ENCODE measurements at places on chromosomes 7 and 10. TPM values are rescaled to one million over a fixed set of nuclear protein-coding genes. Genes with fewer than 3 reads are reported as not detected.

Gene MYO1G
- 19.7 TPM for total RNA-seq

GRCh38 chr10:103055105-103055504 lies 137.0 kb downstream of the CNNM2 start:
- DNase-seq: no peak
- no peak overlapping the region for H3K27ac ChIP-seq
- no peak overlapping the region for H3K4me3 ChIP-seq
- peaks cover 8% of the 10 kb centered on the region for H3K4me1 ChIP-seq
- H3K27me3 ChIP-seq: no peaks in the 10 kb centered on the region
- peaks cover 5% of the 10 kb centered on the region for H3K36me3 ChIP-seq

Gene MICU1
- total RNA-seq: 42.6 TPM

GRCh38 chr10:43904301-43904700 lies 255.6 kb upstream of the ZNF32 start:
- no peak overlapping the region for H3K4me3 ChIP-seq
- H3K27me3 ChIP-seq: no peaks in the 10 kb centered on the region
- H3K4me1 ChIP-seq: no peaks in the 10 kb centered on the region
- DNase-seq: no peak
- H3K27ac ChIP-seq: no peak overlapping the region

GRCh38 chr10:77715088-77715487 lies 77.5 kb upstream of the KCNMA1 start:
- H3K4me1 ChIP-seq: peaks cover 11% of the 10 kb centered on the region
- H3K4me3 ChIP-seq: no peak overlapping the region
- no peak overlapping the region for H3K27ac ChIP-seq
- no peaks in the 10 kb centered on the region for H3K36me3 ChIP-seq
- DNase-seq: no peak

- peaks cover 7% of the 10 kb centered on the region for H3K4me1 ChIP-seq
- no peak overlapping the region for H3K4me3 ChIP-seq
- H3K36me3 ChIP-seq: peaks cover 1% of the 10 kb centered on the region
- DNase-seq: no peak
- H3K27ac ChIP-seq: no peak overlapping the region
Measured at GRCh38 chr7:98200364-98200763, 10.9 kb upstream of the BHLHA15 start.

- no peak overlapping the region for H3K4me3 ChIP-seq
- no peaks in the 10 kb centered on the region for H3K27me3 ChIP-seq
- H3K4me1 ChIP-seq: no peaks in the 10 kb centered on the region
- H3K36me3 ChIP-seq: no peaks in the 10 kb centered on the region
Measured at GRCh38 chr7:74418538-74418937, 35.2 kb upstream of the GTF2IRD1 start.

DNA sequence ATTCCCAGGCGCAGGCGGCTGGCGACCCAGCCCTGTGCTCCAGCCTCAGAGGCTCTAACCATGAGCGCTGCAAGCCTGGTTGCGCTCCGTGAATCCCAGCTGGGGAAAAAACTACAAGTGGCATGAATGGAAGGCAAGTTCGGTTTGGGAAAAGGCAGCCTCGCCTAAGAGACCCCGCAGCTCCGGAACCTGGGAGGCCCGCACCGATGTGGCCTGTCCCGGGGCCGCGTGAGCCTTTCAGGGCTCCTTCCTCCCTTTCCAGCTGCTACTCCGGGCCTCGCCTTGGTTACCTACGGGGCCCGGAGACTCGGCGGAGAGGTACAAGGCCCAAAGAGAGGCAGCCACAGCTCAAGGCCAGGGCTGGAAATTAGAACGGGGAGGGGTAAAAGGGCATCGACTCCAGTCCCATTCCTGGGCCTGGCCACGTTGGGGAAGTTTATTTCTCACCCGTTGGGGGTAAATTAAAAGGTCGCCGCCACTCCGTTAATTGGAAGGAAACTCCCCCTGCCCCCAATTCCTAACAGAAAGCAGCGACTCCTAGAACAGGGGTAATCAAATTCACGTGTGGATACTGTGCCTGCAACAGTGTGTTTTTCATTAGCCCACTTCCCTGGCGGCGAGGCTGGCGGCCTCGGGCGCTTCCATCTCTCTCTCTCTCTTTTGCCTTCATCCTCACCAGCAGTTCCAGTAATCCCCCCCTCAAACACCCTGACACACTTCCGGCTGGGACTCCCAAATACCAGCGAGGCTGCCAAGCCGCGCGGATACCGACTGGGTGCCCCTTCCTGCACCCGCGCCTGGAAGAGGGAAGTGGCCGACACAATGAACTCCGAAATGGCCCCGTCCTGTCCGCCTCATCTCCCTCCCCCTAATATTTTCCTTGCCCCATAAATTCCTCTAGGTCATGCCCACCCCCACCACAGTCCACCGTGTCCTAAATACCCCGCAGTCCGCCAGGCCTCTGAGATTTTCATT lies 1.5 kb upstream of the HOXA9 start:
- peaks cover 28% of the 10 kb centered on the region for H3K4me1 ChIP-seq
- H3K4me3 ChIP-seq: no peak overlapping the region
- H3K36me3 ChIP-seq: no peaks in the 10 kb centered on the region
- H3K27me3 ChIP-seq: peaks cover 80% of the 10 kb centered on the region

GRCh38 chr10:98257961-98258360 lies 10.0 kb downstream of the LOXL4 start:
- no peak overlapping the region for H3K4me3 ChIP-seq
- H3K36me3 ChIP-seq: no peaks in the 10 kb centered on the region
- H3K27me3 ChIP-seq: no peaks in the 10 kb centered on the region
- DNase-seq: no peak
- no peak overlapping the region for H3K27ac ChIP-seq

GRCh38 chr7:113087071-113087998 lies 708 bp upstream of the GPR85 start:
- no peak overlapping the region for H3K27ac ChIP-seq
- no peak for DNase-seq
- H3K27me3 ChIP-seq: no peaks in the 10 kb centered on the region
- peaks cover 7% of the 10 kb centered on the region for H3K4me1 ChIP-seq
- H3K4me3 ChIP-seq: no peak overlapping the region

- H3K4me1 ChIP-seq: no peaks in the 10 kb centered on the region
- H3K27me3 ChIP-seq: no peaks in the 10 kb centered on the region
- no peak overlapping the region for H3K27ac ChIP-seq
- no peak for DNase-seq
Measured at GRCh38 chr10:1534820-1535219, 202.5 kb downstream of the ADARB2 start.

DNA sequence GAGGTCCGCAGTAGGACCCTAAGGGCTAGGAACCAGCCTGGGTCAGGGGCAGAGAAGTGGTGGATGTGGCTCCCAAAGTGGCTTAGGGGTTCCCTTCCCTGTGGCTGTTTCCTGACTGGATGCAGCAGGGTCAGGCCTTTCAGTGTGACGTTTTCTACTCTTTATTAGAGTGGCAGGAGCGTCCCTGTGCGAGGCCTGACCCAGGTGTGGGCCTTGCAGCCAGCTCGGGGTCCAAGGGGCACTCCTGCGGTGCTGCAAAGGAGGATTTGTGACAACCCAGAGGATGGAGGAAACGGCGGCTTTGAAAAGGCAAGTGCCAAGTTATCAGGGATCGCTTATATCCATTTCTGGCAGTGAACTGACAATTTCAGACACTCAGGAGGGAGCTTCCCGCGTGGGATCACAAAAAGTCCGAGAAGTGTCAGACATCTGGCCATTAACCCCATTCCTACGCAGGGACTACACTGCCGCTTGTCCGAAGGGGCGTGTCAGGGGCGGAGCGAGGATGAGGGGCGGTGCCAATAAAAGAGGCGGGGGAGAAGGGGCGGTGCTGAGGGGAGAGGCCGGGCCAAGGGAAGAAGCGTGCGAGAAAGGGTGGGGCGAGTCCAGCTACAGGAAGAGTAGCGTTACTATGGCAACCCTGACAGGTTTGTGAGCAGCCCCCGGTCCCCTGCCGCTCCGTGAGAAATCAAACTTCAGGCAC lies 98.8 kb upstream of the ZNF722 start:
- H3K36me3 ChIP-seq: no peaks in the 10 kb centered on the region
- H3K27me3 ChIP-seq: no peaks in the 10 kb centered on the region
- H3K4me1 ChIP-seq: no peaks in the 10 kb centered on the region
- peak overlapping the region; percentile 67 for H3K4me3 ChIP-seq
- peak overlapping the region; percentile 73 for H3K27ac ChIP-seq

GRCh38 chr7:69768986-69769595 lies 170.8 kb downstream of the AUTS2 start:
- H3K4me1 ChIP-seq: peaks cover 10% of the 10 kb centered on the region
- no peak overlapping the region for H3K27ac ChIP-seq
- H3K4me3 ChIP-seq: no peak overlapping the region
- no peak for DNase-seq
- no peaks in the 10 kb centered on the region for H3K36me3 ChIP-seq

GRCh38 chr7:129843365-129843898 lies 109.3 kb downstream of the UBE2H start:
- H3K36me3 ChIP-seq: no peaks in the 10 kb centered on the region
- H3K4me1 ChIP-seq: peaks cover 26% of the 10 kb centered on the region
- no peak overlapping the region for H3K4me3 ChIP-seq
- H3K27me3 ChIP-seq: no peaks in the 10 kb centered on the region
- no peak for DNase-seq

DNA sequence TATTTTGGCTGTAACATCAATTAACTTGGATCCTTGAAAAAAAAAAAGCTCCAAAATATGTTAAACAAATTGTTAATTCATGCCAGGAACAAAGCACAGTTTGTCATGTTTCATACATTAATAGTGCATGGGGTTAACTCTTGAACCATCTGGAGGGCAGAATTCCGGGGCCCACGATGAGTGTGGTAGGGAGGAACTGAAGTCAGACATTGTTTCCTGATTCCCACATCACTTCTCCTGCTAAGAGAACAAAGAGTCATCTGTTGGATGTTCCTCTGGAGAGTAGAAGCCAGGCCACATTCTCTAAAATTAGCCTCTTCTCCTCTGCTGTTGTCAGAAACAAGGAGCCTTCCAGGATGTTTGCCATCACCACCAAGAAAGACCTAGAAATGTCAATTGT lies 54.6 kb downstream of the TMEM178B start:
- no peak overlapping the region for H3K4me3 ChIP-seq
- no peaks in the 10 kb centered on the region for H3K36me3 ChIP-seq
- no peaks in the 10 kb centered on the region for H3K27me3 ChIP-seq
- H3K4me1 ChIP-seq: no peaks in the 10 kb centered on the region

Gene FAM221A
- total RNA-seq: 7.9 TPM

Gene AKR1C8
- total RNA-seq: not detected

- no peak overlapping the region for H3K4me3 ChIP-seq
- no peak overlapping the region for H3K27ac ChIP-seq
- H3K36me3 ChIP-seq: no peaks in the 10 kb centered on the region
- H3K27me3 ChIP-seq: no peaks in the 10 kb centered on the region
- DNase-seq: no peak
Measured at GRCh38 chr7:66054063-66054462, 21.6 kb upstream of the ASL start.

GRCh38 chr10:48937796-48938195 lies 1.8 kb downstream of the LRRC18 start:
- H3K27ac ChIP-seq: no peak overlapping the region
- no peaks in the 10 kb centered on the region for H3K4me1 ChIP-seq
- H3K36me3 ChIP-seq: no peaks in the 10 kb centered on the region

- no peak overlapping the region for H3K27ac ChIP-seq
- H3K4me3 ChIP-seq: no peak overlapping the region
- no peaks in the 10 kb centered on the region for H3K36me3 ChIP-seq
- no peaks in the 10 kb centered on the region for H3K4me1 ChIP-seq
- H3K27me3 ChIP-seq: no peaks in the 10 kb centered on the region
Measured at GRCh38 chr7:71349682-71350481, 217.9 kb downstream of the GALNT17 start.

- H3K27me3 ChIP-seq: no peaks in the 10 kb centered on the region
- no peak overlapping the region for H3K4me3 ChIP-seq
- H3K4me1 ChIP-seq: no peaks in the 10 kb centered on the region
- no peak overlapping the region for H3K27ac ChIP-seq
- no peaks in the 10 kb centered on the region for H3K36me3 ChIP-seq
- no peak for DNase-seq
Measured at GRCh38 chr7:117025891-117026290, 72.6 kb downstream of the ST7 start.

Gene ZNF22
- total RNA-seq: 18.0 TPM

DNA sequence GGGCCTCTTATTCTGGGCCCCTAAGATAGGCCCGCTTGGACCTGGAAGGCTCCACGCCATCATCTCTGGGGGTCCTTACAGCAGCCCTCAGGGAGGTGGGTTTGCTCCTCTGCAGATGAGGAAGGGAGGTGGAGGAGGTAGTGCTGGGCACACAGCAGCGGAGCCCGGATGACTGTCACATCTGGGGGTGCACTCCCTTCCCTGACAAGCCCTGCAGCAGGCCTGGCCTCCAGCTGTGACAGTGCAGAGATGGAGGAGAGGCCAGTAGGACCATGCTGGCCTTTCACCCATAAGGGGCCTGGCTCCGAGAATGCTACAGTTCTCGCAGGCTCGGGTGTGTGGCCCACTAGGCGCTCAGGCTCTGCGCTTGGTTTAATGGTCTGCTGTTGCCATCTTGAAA lies 9.2 kb downstream of the GDF2 start:
- H3K27me3 ChIP-seq: no peaks in the 10 kb centered on the region
- H3K4me3 ChIP-seq: no peak overlapping the region
- DNase-seq: no peak
- H3K4me1 ChIP-seq: no peaks in the 10 kb centered on the region
- H3K36me3 ChIP-seq: no peaks in the 10 kb centered on the region

Gene CFAP46
- 13.6 TPM for total RNA-seq

Gene LFNG
- 45.6 TPM for total RNA-seq

DNA sequence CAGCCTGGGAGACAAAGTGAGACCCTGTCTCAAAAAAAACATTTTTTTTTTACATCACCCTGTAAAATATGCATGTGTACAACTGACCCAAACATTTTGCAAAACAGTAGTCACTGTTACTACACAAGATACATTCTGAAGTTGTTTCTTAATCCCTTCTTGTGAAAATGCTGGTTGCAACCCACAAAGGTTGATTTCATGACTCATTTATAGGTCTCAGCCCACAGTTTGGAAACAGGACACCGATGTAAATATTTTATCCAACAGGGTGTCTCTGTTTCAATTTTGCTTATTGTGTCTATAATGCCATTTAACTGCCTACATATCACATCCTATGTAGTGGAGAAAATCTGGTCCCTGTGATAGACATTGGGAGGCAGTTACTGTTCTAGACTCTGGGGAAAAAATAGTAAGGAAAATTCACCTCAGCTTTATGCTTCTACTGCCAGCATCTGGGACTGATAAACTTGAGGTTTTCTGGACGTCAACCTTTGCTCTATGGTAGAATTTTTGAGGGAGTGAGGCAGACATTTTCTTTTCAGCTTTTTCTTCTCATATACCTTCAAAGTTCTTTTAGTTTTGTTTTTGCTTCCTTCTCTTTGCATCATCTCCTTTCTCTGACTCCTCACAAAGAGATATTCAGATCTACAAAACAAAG lies 1.6 kb upstream of the RAB19 start:
- H3K4me1 ChIP-seq: peaks cover 6% of the 10 kb centered on the region
- H3K36me3 ChIP-seq: no peaks in the 10 kb centered on the region
- no peak overlapping the region for H3K4me3 ChIP-seq
- DNase-seq: no peak

GRCh38 chr7:41696323-41696916 lies 6.5 kb downstream of the INHBA start:
- H3K27me3 ChIP-seq: no peaks in the 10 kb centered on the region
- H3K4me3 ChIP-seq: no peak overlapping the region
- no peak overlapping the region for H3K27ac ChIP-seq
- H3K36me3 ChIP-seq: no peaks in the 10 kb centered on the region

- no peaks in the 10 kb centered on the region for H3K36me3 ChIP-seq
- peak; percentile 86 for DNase-seq
- no peak within 1 kb of the TSS for H3K27ac ChIP-seq
- H3K4me3 ChIP-seq: no peak within 1 kb of the TSS
- no peaks in the 10 kb centered on the region for H3K27me3 ChIP-seq
Measured at GRCh38 chr7:87475359-87476178, at the start of gene ABCB4. Gene ABCB4 (minus strand): TSS chr7:87475680. CDS start chr7:87475465, 215 bp downstream.

- no peak for DNase-seq
- H3K27ac ChIP-seq: no peak overlapping the region
- no peaks in the 10 kb centered on the region for H3K36me3 ChIP-seq
Measured at GRCh38 chr10:23037561-23037960, 57.8 kb upstream of the MSRB2 start.

- H3K4me1 ChIP-seq: peaks cover 25% of the 10 kb centered on the region
- H3K36me3 ChIP-seq: no peaks in the 10 kb centered on the region
- H3K27me3 ChIP-seq: no peaks in the 10 kb centered on the region
Measured at GRCh38 chr7:43904533-43905208, 1.7 kb downstream of the URGCP start.
